Muscle of arm (tissue), 14 donors: ENCODE measurements at places on chromosomes 3 and 15. TPM values are rescaled to one million over a fixed set of nuclear protein-coding genes. Genes with fewer than 3 reads are reported as not detected.
A peak's percentile ranks its signal among the peaks of the same experiment; 100 is the strongest.

The CALML4 gene
- polyA plus RNA-seq, result 8.7 TPM

The ALDH1A3 gene
- 27.7 TPM for polyA plus RNA-seq

The TMIE gene
- polyA plus RNA-seq, result 0.56 TPM

The CLDN11 gene
- polyA plus RNA-seq, result 2.4 TPM

The FETUB gene
- polyA plus RNA-seq, result not detected

The ANKRD34C gene
- polyA plus RNA-seq, result not detected

The SLC9C1 gene
- 0.85 TPM for polyA plus RNA-seq

The RAB6B gene
- polyA plus RNA-seq, result 8.1 TPM

DNA sequence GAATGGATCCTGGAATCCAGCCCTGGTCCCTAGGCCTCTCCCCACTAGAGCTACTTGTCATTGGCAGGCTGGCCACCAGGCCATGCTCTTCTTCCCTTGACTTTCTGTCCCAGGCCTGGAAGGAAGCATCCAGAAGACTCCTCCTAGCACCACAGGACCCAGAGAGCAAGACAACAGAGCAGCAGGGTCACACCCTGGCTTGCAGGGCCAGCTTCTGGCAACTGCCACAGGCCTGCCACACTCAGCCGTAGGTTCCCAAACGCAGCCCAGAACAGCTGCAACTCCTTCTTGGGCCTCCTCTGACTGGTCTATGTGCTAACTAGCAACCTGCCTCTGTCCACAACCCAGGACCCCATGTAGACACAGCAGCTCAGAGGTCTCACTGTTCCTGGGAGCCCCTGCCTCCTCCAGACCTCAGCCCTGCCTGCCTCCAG lies 36.8 kb upstream of the RPL32 start:
- DNase-seq, result no peak

DNA sequence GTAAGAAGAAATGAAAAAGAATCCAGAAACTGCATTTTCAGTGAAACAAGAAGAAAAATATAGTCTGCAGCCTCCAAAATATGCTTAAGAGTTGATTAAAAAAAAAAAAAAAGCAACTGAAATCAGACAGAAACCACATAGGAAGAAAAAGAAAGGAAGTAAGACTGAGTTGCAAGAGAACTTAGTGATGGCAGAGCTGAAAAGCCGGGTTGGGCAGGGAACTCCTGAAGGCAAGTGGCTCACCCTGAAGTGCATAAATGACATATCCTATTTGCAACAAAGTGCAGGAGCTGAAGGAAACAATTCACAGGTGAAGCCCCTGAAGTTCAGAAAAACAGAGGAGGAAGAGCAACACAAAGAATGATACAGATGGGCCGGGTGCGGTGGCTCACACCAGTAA lies 108.8 kb upstream of the SLC25A36 start:
- no peak for DNase-seq

- DNase-seq, result no peak
Observed at GRCh38 chr15:88401251-88401995, 65.8 kb downstream of the MRPL46 start.

GRCh38 chr3:126288314-126288713 lies 68.9 kb downstream of the KLF15 start:
- no peak for DNase-seq

DNA sequence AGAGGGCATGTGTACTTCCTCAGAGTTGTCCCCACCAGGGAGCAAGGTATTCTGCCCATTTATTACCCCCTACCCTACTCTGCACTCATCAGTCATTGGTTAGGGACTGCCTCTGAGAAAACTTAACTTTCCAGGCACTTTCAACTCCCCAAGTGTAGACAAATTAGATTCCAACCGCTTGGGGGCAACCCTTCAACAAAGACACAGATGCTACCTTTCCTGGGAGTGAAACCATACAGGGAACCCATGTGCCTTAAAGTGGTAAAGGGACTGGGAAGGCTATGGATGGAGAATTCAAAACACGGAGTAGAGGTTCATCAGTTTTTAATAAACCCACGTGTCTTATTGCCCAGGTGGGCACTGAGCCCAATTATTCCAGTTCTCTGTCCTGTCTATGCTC lies 19.4 kb upstream of the UBE2E2 start:
- no peak for DNase-seq

- no peak for DNase-seq
Observed at GRCh38 chr15:101017093-101017754, 98.1 kb downstream of the LRRK1 start.

GRCh38 chr3:117752984-117753717 lies 1043.6 kb downstream of the TUSC7 start:
- DNase-seq, result no peak

GRCh38 chr3:126983653-126984390 lies 907 bp downstream of the PLXNA1 start:
- DNase-seq, result no peak

DNA sequence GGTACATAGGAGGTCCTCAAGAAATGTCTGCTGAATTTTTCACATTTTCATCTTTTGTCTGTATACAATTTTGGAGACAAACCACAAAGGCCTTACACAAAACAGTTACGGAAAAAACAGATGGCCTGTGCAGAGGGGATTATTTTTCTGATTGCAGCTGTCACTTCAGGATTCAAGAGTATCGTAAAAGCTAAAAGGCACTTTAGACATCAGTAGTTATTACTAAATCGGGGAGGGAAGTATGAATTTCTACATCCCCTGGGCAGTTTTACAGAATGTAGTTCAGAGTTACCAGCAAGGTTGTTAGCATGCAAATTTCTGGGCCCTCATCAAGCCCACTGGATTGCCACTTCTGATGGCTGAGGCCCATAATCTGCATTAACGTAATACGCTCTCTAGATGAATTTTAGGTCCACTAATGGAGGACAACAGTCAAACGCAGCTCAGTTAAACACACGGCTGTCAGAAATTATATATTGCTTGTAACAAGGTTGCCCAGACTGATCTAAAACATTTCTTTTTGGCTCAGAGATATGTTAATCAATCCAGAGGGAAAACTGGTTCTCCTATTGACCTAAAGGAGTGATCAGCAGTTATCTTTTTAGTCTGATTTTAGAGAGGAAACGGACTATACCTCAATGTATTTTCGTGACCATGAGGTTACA lies 1.1 kb downstream of the RIOX2 start:
- peak; percentile 31 for DNase-seq

DNA sequence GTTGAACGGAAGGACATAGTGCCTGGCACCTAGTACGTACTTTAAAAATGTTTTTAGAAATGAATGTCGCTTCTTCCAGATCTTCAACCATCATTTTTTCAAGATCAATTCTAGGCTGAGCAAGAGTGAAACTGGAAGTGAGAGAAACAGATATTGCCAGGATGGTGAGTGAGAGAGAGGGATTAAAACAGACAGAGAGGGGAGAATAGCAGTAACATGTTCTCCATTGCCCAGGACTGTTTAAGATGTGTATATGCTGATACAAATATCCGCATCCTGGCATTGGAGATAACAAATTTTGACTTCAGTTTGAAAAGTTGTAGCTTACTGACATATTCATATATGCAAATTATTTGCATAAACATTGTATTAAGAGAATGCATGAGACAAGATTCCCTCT lies 1156.1 kb downstream of the TBL1XR1 start:
- DNase-seq, result no peak

GRCh38 chr15:47620960-47621681 lies 96.2 kb upstream of the SEMA6D start:
- no peak for DNase-seq

DNA sequence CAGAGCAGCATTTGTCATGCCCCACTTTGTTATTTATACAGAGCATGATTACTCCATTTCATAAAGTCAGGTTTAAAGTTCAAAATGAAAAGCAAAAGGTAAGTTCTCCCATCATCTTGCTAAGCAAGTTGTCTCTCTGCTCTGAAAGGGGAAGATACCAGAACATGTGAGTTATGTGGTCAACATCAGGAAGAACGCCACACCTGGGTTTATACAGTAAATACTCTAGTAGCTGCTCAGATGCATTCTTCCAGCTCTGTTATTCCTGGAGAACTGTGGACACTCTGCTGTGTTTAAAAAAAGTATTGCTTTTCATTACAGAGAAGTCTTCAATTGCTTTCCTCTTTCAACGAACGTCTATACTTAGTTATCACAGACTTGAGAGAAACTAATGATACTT lies 145.7 kb downstream of the PLCL2 start:
- no peak for DNase-seq

DNA sequence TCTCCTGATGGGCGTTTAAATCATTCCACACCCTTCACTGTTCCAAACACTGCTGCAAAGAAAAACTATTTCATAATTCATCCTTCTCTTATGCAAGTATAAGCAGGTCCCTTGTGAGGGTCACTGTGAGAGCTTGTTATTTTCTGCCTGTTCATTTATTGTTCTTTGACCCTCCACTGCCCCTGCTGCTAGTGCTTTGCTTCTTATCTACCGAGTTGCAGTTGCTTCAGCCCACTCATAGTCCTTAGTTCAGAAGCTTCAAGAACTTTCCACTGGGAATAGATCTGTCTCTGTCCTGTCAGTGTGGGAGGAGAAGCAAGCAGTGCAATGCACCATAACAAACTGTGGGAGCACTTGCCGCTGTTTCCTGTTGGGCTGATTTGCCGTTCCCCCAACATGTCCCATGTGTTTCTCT lies 39.8 kb downstream of the RIOX2 start:
- no peak for DNase-seq

DNA sequence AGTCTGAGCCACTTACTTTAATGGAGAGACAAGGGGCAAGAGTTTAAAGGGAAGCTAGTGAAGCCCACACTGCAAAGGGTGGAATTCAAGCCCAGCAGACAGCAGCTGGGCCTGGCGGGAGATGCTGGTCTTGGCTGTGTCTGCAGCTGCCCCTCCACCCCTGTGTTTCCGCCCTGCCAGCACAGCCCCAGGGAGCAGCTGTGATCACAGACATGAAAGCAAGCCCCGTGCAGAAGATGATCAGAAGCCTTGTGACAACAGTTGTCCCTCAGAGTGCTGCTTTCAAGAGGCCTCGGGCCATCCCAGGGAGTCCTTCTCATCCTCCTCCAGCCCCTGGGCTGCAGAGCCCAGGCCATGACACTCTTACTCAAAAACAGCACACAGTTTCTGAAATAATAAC lies 24.1 kb upstream of the SLC6A1 start:
- DNase-seq, result peak; percentile 29

DNA sequence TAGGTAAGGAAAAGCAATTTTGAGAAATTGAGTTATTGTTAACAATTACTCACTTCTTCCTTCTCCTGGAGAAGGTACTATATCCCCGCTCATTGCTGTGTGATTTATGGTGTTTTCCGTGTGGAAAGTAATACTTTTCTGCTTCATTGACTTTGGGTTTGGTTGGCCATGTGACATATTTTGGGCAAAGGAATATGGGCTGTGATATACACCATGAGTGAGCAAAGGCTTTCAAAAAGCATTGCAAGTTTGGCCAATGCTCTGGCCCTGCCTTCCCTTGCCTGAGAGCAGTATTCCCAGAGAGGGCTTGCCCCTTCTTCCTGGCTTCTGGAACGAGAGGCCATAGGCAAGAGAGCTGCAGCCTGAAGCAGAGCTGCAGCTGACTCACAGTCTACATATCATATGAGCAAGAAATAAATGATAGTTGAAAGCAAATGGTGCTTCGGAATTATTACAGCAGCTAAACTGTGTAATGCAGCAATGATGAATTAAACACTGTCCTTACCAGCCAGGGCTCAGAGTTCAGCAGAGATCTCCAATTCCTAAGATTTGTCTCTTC lies 216.8 kb upstream of the CD96 start:
- DNase-seq, result no peak

DNA sequence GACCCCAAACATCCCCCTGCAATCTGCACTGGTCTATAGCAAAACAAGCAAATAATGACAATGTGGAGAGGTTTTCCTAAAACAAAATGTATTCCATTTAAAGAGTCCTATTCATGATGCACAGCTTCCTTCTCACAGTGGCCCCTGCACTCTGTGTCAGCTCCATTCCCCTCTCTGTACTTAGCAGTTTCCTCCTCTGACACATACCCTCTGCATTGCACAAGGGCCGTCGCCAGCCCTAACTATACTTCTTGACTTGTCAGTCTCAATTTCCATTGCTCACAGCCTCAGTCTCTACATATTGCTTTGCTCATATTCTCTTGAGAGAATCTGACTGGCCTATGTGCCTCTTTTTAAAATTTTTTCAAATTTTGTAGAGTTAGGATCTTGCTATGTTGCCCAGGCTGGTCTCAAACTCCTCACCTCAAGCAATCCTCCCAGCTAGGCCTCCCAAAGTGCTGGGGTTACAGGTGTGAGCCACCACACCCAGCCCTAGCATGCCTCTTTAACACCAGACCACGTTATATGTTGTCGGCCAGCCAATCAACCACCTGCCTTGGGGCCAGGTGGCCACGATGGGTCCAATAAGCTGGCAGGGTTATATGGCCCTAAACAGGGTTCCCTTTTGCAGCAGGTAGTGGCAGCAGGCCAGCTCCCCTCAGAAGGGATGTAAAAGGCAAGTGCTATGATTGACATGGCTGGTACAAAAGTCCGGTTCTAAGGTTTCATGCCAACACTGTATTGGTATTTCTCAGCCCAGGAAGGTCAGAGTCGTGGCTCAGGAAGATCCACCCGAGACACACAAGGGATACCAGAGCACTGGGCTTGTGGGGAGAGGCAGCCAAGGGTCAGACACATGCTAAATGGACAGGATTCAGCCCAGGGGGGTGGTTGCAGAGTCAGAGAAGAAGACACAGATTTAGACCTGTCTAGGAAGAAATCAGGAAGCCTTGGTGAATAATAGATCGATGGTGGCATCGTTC lies 59.0 kb upstream of the SMAD3 start:
- DNase-seq, result no peak

DNA sequence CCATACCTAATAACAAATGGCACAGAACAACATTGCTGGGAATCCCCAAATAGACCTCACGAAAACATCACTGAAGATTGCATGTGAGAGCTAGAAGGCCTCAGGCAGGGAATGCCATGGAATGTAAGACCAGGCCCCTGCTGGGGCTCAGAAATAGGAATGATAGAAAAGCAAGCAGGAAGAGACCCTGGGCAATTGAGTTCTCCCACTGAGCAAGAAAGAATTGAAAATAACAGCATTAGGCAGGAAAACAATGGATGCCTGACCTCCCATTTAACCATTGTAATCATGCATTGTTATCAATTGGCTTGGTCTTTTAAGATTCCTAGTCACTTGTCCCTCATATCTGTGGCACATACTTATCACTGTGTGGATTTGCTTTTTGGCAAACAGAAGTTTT lies 581.6 kb downstream of the FHIT start:
- no peak for DNase-seq

GRCh38 chr15:44606740-44607139 lies 56.7 kb downstream of the SPG11 start:
- DNase-seq, result no peak

- DNase-seq, result no peak
Observed at GRCh38 chr3:45534632-45535031, 59.9 kb upstream of the LIMD1 start.
